COLO829 (cell line): ENCODE measurements at places on chromosomes 7 and 10.

DNA sequence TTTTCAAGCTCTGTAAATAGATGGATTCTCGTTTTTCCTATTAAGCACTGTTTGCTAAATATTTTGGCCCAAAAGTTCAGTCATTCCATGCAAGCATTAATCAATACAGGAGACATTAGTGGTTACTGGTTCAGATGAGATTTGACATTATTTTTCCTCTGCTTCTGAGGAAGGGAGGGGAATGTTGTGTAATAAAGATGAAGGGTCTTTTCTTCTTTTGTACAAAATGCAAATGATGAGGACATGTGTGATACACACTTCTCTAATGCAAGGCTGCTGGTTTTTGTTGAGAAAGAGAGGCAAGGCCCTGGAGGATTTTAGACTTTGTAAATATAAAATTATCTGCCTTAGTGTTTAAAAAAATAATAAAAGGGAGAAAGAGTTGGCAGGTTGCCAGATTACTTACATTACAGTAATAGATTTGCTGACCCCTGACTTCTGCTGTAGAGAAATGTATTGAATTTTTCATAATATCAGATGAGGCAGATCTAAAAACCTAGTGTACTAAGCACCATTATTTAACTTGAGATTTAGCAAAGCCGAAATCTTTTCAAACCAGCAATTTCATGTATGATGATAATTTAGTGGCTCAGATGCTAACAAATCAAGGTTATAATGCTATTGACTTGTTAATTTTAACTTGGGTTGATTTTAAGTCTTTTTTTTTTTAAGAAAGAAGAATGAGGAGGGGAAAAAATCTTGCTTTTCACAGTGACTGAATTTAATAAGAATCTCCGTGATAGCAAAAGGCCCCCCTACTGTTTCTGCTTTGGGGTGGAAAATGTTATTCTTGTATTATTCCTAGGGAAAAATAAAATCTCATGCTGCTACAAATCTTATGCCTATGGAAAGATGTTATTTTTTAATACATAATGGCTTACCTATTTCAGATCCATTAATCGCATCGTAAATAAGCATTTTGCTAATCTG lies 180.1 kb downstream of the ARID5B start:
- no peak for DNase-seq

- no peak for DNase-seq
These were observed 37.8 kb upstream of the RAPGEF5 start for GRCh38 chr7:22394739-22395138.

GRCh38 chr7:30420662-30421061 lies 57.9 kb downstream of the NOD1 start:
- DNase-seq: no peak

DNA sequence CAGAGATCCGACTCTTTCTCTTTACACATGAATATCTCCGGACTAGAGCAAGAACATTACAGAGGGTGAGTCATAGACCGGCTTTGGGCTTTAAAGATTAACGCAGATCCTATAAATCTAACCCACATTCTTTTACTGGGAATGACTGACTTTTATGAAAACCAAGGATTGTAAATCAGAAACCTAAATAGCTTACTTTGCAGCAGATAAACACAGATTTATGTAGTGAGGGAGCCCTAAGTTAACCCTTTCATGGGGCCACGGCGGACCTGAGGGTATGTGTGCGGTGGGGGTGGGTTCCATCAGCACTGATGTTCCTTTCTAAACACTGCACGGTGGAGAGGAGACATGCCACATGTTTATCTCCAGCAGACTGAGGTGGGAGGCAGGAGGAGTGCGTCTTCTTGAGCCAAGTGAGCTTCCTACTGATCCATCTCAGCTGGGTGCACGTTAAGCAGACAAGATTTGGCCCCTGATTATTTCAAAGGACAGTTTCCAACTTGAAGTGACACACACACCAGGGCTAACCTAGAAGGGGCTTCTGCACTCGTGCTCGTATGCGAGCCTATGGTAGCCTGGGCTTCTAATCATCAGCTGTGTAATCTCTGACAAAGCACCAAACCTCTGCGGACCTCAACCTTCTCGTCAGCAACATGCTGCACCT lies 127.6 kb downstream of the WDR11 start:
- DNase-seq: peak; percentile 35

GRCh38 chr7:75631711-75632110 lies 107.0 kb downstream of the HIP1 start:
- DNase-seq: no peak

GRCh38 chr7:24049296-24049695 lies 234.7 kb upstream of the NPY start:
- no peak for DNase-seq
